ENCODE measurements at places on chromosomes 1 and 21. TPM values are rescaled to one million over a fixed set of nuclear protein-coding genes. Genes with fewer than 3 reads are reported as not detected.

GRCh38 chr1:245444147-245444828 lies 289.5 kb downstream of the KIF26B start:
- DNase-seq = no peak

GRCh38 chr1:154179946-154180687 lies 11.8 kb downstream of the TPM3 start:
- no peak for DNase-seq

DNA sequence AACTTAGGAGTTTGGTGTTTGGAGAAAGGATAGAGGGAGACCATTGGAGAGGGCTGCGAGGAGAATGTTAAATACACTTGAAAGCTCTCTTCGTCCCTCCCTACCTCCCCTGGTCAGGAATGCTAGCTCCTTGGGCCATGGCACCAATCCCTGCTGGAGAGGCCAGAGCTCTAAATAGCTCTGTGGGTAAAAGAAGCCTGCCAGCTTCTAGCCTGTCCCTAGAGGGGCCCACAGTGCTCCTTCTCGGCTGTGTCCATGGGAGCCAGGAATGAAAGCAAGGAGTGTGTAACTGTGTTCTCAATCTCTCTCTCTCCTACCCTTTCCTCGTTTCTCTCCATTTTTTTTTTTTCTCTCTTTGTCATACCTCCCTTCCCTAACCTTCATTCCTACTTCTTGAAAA lies at the start of gene CCDC190:
CCDC190 (minus strand) TSS at position 75 of the 400 bp plus-strand sequence. CDS start 1,529 bp downstream, outside the sequence.
- DNase-seq = no peak

GRCh38 chr1:246769306-246769705 lies 45.1 kb downstream of the SCCPDH start:
- DNase-seq = no peak

DNA sequence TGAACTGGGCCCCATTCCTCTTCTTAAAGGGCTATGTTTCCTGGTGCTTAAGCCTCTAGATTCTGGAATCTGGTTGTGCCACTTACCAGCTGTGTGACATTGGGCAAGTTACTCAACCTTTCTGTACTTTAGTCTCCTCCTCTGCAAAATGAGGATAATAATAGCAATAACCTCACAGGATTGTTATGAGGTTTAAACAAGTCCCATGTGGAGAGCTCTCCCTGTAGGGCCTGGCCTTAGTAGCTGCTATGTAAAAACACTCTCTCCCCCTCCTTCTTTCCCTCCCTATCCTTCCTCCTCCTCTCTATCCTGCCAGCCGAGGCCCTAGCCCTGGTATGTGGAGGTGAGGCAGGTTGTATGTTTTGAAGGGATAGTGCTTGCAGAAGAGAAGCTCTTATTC lies 8.2 kb upstream of the PEAR1 start:
- DNase-seq = no peak

GRCh38 chr1:152343006-152343405 lies 16.8 kb downstream of the FLG2 start:
- DNase-seq = no peak

DNA sequence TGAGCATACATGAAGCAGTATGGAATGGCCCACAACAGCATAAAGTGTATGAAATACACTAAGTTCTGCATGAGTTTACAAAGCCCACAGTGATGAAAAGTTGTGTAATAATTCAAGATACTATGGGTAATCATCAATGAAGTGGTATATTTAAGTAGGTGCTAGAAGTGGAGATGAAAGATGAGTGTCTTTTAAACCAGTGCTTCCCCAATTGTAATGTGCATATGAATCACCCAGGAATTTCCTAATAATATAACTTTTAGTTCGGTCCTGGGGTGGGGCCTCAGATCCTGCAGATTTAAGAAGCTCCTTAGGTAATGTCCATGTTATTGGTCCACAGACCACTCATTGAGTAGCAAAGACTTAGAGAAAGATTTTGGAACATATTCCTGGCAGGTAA lies 184.9 kb downstream of the DUSP10 start:
- DNase-seq = no peak

- peak; percentile 37 for DNase-seq
These were observed 28.6 kb upstream of the LRRC3 start for GRCh38 chr21:44426663-44427191.

DNA sequence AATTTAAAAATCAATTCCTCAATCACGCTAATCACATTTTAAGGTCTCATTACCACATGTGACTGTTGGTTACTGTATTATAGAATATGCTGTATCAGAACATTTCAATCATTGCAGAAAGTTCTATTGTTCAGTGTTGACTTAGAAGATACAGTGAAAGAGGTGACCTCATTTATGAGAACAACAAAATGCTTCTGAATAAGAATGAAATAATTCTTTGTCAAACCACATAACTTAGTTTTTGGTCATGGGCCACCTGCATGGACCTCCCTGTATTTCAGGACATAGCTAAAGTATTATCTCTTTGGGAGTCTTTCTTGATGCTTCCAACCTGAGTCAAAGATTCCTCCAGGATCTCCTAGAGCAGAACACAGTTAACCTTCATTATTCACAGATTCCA lies 22.3 kb downstream of the MFSD2A start:
- DNase-seq = no peak

DNA sequence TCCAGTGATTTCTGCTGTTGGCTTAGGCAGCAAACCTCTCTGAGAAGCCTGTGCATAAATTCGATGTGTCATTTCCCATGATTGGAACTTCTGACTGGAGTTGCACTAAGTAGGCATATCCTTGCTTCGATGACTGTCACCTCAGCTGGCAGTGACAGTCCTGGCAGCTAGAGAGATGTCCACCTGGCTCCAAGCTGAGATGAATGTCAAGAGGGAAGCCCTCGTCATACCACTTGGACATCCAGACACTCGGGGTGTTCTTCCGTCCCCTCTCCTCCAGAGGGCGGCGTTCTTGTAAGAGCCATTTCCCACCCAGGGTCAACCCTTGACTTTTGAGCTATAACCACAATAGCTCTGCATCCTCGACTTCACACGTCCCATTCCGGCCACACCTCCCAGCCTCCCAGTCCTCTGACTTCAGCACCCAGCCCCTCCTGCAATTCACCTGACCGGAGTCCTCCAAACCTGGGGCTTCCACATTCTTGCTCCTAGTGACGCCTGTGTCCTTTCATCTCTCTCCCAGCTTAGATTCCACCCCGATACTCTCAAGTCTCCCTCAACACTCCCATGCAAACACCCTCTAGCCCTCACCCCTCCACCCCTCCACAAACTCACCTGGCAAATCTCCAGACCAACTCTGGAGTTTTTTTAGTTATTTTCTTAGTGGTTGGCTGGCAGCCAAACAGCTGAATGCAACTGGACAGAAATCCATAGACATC lies 17.3 kb downstream of the CA6 start:
- no peak for DNase-seq

DNA sequence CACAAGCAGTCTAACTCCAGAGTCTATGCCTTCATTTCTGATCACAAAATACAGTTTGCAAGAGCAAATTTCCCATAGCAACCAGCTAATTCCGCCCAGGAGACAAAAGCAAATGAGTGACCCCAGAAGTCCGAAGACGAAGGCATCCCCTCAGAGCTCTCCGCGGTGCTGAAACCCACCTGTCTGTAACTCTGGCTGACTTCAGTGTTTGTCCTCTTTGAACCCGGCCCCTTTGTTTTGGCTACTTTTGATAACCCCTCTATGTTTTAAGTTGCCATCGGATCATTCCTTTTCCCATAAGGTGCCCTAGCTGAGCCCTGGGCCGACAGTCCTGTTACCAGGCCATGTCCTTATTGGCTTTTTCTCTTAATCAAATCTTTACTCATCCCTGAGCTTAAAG lies 515.8 kb downstream of the PTPRU start:
- DNase-seq = peak; percentile 15

FCRL6 gene
- total RNA-seq = 0.49 TPM

CASQ1 gene
- 10.5 TPM for total RNA-seq

VANGL1 gene
- total RNA-seq = 19.2 TPM
